ENCODE measurements at places on chromosomes 5 and 9. TPM values are rescaled to one million over a fixed set of nuclear protein-coding genes. Genes with fewer than 3 reads are reported as not detected.

Gene NRG2
- total RNA-seq, result 0.56 TPM

Gene ECSCR
- 3.4 TPM for total RNA-seq

Gene RPP25L
- total RNA-seq, result 22.8 TPM

Gene PDLIM4
- total RNA-seq, result 33.0 TPM

Gene LCNL1
- total RNA-seq, result 0.85 TPM

Gene INSL4
- not detected for total RNA-seq

Gene PHYHD1
- 5.9 TPM for total RNA-seq

Gene C9orf153
- 0.56 TPM for total RNA-seq

Gene PCDHGA9
- 2.1 TPM for total RNA-seq

Gene SV2C
- total RNA-seq, result under 0.01 TPM

Gene SLC23A1
- total RNA-seq, result not detected

Gene CDH18
- under 0.01 TPM for total RNA-seq

Gene DMRT3
- total RNA-seq, result not detected

Gene SH3TC2
- total RNA-seq, result 4.4 TPM

Gene PCDHAC2
- 0.19 TPM for total RNA-seq

Gene SHISAL2B
- not detected for total RNA-seq

Gene ENTREP1
- total RNA-seq, result 0.38 TPM

Gene QRFP
- total RNA-seq, result not detected

Gene DRD1
- total RNA-seq, result not detected

Gene ASTN2
- total RNA-seq, result 8.2 TPM

Gene REEP2
- total RNA-seq, result 7.5 TPM

Gene ZFP2
- under 0.01 TPM for total RNA-seq

Gene GLRA1
- total RNA-seq, result not detected

Gene ABLIM3
- total RNA-seq, result 22.8 TPM

Gene ESM1
- 338 TPM for total RNA-seq

Gene OMD
- total RNA-seq, result not detected

Gene IPPK
- total RNA-seq, result 25.7 TPM

Gene ZNF169
- total RNA-seq, result 2.5 TPM

Gene FPGS
- 50.2 TPM for total RNA-seq

Gene GABRG2
- total RNA-seq, result not detected

Gene RMRP
- 3,474 TPM for total RNA-seq

Gene NIPAL4
- 0.85 TPM for total RNA-seq

Gene RPL35
- 2,667 TPM for total RNA-seq

Gene SEMA4D
- 0.19 TPM for total RNA-seq

Gene CHSY3
- 25.1 TPM for total RNA-seq

Gene ZNF354B
- total RNA-seq, result 8.2 TPM

Gene ARID3C
- total RNA-seq, result under 0.01 TPM

Gene NXNL2
- 2.5 TPM for total RNA-seq

Gene FEM1C
- total RNA-seq, result 26.2 TPM

Gene FCN1
- total RNA-seq, result not detected

Gene CARD19
- total RNA-seq, result 41.2 TPM

Gene C5orf46
- 5.9 TPM for total RNA-seq

Gene FGFR4
- total RNA-seq, result 0.56 TPM

Gene NME5
- 1.7 TPM for total RNA-seq

Gene GRXCR2
- total RNA-seq, result not detected

Gene MTRR
- 38.0 TPM for total RNA-seq

Gene ARHGEF37
- 8.2 TPM for total RNA-seq

Gene PCDHB4
- under 0.01 TPM for total RNA-seq

Gene ARHGEF28
- 23.8 TPM for total RNA-seq

Gene NOXA1
- not detected for total RNA-seq

Gene PCDHB11
- total RNA-seq, result 0.85 TPM

Gene SPATA31E1
- not detected for total RNA-seq

Gene FAM120A
- total RNA-seq, result 89.6 TPM

Gene FGF1
- total RNA-seq, result 9.6 TPM

Gene DAB2IP
- 6.1 TPM for total RNA-seq

Gene GMCL2
- total RNA-seq, result not detected

Gene GHR
- 2.8 TPM for total RNA-seq
